A549 treated with CpdA at 1 μM for 4 hours (cell line): ENCODE measurements at places on chromosomes 11 and 22. TPM values are rescaled to one million over a fixed set of nuclear protein-coding genes. Genes with fewer than 3 reads are reported as not detected.

Gene ADM2
- 0.49 to 0.87 TPM (median 0.50 TPM) in 5 replicates for total RNA-seq

Gene SLC22A9
- not detected in 5 replicates for total RNA-seq

Gene SHANK2
- 6.6 to 12.0 TPM (median 9.4 TPM) in 5 replicates for total RNA-seq

Gene FZD4
- total RNA-seq: 1.1 to 1.7 TPM (median 1.3 TPM) in 5 replicates

Gene RIN1
- 28.6 to 42.5 TPM (median 39.3 TPM) in 5 replicates for total RNA-seq

Gene C1QTNF4
- total RNA-seq: 0.07 to 0.10 TPM (median 0.08 TPM) in 3 of 5 replicates, not detected in the others

Gene RASGRP2
- 0.74 to 1.4 TPM (median 1.1 TPM) in 5 replicates for total RNA-seq

Gene GGTLC3
- total RNA-seq: not detected in 5 replicates
